ENCODE measurements at places on chromosomes 2 and 18.

DNA sequence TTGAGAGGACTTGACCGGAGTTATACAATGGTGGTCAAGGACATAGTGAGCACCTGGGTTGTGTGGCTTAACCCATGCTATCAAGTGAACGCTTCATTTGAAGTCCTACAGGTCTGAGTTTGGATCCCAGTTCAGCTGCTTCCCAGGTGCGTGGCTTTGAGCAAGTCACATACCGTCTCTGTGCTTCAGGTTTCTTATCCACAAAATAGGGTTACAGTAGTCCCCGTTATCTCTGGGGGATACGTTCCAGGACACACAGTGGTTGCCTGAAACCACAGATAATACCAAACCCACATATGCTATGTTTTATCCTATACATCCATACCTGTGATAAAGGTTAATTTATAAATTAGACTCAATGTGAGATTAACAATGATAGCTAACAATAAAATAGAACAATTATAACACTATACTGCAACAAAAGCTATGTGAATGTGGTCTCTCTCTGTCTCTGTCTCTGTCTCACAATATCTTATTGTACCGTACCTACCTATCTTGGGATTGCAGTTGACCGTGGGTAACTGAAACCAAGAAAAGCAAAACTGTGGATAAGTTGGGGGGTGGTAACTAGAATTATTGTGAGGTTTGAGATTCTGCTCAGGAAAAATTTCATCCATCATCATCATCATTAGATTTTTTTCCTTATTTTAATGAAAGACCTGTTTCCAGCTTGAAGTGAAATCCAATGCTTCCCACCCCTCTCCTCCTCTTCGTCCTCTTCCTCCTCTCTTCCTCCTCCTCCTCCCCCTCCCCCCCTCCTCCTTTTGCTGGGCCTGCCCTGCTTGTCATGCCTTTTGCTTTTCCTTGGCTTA, 22.7 kb downstream of the LBH start:
- no peak for DNase-seq

- peak; percentile 42 for DNase-seq
Observed at GRCh38 chr2:33134086-33134771, 187.5 kb downstream of the LTBP1 start.

- peak; percentile 51 for DNase-seq
Observed at GRCh38 chr2:25251422-25252273, 83.3 kb upstream of the POMC start.

DNA sequence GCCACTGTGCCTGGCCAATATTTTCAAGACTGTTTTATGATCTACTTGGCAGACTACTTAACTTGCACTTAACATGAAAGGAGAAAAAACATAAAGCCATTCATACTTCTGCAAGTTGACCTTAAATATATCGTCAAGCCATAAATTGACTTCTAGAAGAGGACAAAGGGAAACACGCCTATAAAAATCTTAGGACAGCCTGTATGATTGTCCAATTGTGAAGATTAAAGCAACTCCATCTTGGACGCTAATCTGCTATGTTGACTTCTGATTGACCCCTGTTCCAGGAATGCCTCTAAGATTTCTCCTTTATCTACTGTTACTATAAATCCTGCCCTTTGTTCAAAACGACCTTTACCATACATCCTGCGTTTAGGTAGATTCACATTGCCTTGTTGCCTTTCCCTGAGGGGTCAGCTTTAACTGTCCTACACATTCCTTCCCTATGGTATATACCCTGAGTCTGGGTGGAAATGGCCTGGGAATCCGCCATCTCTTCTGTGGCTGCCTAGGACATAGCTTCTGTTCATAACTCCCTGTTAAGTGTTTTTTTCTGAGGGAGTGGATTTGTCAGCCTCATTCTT, 40.2 kb upstream of the SLC35F5 start:
- no peak for DNase-seq

DNA sequence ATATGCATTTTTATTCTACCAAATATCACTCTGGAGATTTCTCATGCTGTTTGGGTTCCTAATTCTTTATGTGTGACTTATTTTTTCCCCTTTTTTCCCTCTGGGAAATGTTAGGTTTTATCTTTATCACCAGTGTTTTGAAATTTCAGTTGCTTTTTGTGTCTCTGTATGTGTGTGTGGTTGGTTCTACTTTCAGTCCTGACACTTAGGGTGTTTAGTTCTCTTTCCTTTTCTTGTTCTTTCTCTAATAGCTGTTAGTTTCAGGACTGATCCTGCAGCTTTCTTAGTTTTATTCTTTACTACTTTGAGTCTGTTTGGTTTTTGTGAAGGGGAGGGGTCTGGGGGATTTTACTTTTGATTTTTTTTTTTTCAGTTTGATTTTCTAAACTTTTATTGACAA, 23.1 kb downstream of the PPM1B start:
- no peak for DNase-seq

GRCh38 chr2:16767789-16768476, 102.3 kb upstream of the CYRIA start:
- DNase-seq = no peak

GRCh38 chr2:127397568-127398238, 9.9 kb upstream of the MAP3K2 start:
- no peak for DNase-seq

DNA sequence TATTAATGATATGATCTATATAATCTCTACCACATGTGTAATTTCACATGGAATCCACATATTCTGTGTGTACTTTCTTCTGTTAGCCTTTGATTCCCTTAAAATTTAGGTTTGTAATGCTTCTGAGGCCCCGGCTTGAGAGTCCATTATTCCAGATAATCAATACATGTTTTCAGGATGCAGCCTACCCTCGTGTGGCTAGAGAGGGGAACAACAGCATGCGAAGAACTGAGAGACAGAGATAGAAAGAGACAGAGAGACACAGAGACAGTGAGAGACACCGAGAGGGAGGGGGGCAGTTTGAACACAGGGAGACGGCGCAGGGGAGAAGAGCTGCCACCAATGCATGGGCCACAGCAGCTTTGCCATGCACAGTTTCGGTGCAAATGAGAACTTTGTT, 185.4 kb downstream of the SNTG2 start:
- DNase-seq = no peak

- DNase-seq = no peak
Observed at GRCh38 chr18:23422751-23423418, 30.2 kb upstream of the RIOK3 start.

DNA sequence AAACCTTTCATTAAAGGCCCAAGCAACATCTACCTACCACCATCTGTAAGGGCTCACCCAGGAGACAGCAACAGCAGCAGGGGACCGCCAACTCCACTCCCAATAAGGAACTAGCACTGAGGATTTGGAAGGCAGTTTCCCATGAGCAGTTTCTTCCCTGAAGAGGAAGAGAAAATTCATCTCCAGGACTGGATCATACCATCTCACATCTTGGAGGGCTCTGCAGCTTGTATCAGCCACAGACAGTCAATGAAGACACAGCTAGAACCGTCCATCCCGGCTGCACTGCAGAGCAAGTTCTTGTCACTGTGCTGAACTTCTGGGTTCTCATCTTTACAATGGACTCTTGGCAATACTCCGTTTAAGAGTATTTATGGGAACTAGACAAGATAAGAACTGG, 2.8 kb upstream of the GYPC start:
- DNase-seq = no peak

DNA sequence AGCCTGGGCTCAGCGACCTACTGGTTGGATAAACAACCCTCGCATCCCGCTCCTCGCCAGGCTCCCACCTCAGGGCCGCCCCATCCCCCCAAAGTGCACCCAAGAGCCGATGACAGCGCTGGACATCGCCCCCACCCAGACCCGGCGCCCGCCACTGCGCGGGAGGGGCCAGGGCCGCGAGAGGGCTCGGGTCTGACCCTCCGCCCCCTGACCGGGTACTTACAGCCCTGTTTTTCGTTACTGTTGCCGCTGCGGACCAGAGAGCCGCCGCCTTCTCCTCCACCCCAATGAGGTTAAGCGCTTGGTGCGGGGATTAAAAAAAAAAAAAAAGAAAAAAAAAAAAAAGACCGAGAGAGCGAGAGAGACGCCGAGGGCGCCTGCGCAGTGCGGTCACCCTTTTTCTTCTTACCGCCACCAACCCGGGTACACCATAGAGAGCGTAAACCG, at the start of gene CLASP1:
Gene CLASP1 (minus strand): TSS at position 314 of the 447 bp plus-strand sequence. CDS start 43,567 bp downstream, outside the sequence.
- DNase-seq = peak; percentile 60

DNA sequence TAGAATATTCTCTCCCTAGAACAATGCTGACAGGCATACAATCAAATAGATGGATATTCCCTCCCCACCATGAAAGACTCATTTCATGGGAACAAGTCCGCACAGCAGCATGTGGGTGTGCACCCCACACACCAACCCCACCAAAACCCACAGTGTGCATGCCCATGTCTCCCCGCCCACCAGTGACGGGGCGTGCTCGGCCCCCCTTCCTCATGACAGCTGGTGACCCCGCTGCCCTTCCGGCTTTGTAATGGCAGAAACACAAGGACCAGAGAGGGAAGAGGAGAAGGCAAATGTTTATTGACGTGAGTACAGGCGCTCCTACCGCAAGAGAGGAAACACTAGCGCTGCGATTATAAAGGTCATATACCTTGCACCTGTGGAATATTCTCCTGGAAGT, 30.8 kb upstream of the ODC1 start:
- no peak for DNase-seq

GRCh38 chr18:9950289-9951016, 36.6 kb downstream of the VAPA start:
- DNase-seq = no peak

DNA sequence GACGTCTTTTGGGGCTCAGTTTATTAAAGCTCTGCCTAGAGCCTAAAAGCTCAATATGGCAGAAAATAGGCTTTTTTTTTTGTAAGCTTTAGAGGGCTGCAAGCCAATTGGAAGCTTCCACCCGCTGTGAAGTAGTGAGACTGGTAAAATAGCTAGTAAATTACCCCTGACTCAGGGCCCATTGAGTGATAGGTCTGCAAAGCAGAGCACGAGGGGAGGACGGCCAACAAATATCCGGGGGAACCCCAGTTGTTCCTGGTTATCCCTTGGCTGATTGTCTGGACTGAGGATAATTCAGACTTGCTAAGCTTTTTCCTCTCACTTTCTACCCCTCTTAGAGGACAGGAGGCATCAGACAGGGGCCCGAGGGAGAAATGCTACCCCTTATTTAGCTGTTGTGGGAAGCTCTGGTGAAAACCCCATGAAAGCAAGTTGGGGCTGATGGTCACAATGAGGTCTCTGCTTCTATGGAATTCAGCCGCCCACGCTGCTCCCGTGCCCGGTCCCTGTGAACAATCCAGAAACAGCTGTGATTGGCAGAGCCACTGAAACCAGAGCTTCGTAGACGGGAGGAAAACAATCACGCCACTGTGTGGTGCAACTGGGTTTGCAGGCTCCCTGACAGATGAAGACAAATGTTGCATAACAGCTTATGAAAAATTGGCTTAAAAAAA, 141.9 kb upstream of the LGALSL start:
- peak; percentile 55 for DNase-seq

DNA sequence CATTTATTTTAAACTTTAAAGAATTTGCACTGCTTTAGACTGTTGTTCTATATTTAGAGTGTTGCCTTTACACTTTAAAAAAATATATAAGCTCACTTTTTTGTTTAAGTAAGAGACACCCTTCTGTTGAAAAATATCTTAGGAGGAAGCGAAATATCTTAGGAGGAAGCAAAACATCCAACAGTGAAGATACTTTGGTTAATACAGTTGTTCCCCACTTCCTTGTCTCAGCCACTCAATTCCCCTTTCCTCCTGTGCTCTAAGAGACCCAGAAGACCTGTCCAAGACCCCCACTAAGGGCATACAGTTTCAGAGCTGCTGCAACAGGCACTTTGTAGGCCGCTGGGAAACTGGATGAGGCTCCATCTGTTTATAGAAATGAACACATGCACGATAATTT, 5.7 kb downstream of the SERPINB8 start:
- DNase-seq = no peak

DNA sequence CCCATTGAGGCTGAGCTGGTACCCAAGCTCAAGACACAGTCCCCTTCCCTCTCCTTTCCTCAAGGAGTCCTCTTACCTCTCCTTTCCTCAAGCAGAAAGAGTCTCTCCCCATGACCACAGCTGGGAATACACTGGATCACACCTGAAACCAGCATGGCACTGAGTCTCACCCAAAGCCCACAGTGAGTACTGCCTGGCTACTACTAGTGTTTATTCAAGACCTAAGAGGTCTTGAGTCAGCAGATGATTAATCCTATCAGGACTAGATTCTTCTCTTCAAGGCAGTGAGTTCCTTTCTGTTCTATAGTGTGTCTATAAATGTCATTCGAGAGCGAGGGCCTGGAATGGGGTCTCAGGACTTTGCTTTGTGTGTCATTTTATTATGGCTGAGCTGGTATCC, 111.4 kb downstream of the METTL4 start:
- no peak for DNase-seq

- peak; percentile 4 for DNase-seq
Observed at GRCh38 chr2:45964223-45964841, 312.9 kb downstream of the PRKCE start.

DNA sequence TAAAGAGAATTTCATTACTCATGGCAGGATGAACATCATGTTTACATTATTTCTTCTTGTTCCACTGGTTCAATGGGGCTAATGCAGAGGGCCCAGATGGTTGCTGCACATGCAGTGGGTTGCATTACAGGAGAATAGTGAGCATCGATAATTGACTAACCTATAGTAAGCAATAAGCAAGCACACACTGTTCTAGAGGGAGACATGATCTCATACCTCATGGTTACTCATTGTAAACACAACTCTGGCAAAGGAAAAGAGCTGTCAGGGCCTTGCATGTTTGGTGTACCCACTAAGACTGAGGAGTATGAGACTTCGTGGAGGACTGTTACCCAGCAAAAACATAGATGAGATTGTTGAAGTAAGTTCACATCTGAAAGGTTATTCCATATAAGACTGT, 885.6 kb upstream of the VRK2 start:
- DNase-seq = no peak

DNA sequence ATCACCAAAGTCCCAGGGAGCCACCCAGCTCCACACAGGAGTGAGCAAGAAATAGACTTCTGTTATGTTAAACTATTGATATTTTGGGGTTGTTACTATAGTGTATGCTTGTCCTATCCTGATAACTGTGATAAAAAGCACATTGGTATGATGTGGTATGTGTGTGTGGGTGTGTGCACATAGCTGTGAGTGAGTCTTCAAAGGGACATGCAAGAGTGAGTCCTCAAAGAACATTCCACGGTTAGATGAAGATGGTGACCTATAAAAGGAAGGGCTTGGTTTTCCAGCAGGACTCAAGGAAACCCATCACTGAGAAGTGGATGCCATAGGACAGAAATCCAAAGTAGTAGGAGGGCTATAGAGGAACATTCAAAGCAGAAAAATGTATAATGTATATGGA, 342.9 kb downstream of the TSN start:
- no peak for DNase-seq

- no peak for DNase-seq
Observed at GRCh38 chr2:28294451-28294850, 98.2 kb upstream of the FOSL2 start.

DNA sequence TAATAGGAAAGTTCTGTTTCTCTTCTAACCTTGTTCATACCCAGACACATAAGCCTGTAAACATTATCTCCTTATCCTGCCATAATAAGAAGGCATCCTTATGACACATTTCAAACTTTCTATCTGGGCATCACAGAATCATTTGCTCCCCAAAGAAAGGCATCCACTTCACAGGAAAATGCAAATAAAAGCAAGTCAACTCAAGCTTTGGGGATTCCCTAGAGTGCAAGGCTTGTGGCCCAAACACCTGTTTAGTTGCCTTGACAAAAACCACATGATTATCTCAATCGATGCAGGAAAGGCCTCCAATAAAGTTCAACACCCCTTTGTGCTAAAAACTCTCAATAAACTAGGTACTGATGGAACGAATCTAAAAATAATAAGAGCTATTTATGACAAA, 195.7 kb upstream of the GALNT5 start:
- no peak for DNase-seq

All from anterior cingulate cortex (tissue), 58 donors.